Activated T-helper 2 cell treated with anti-CD3 and anti-CD28 coated beads, Interferon-gamma antibody, Interleukin-2, Interleukin-4, amounts not matched to agents 10 μg/mL and 5 μg/mL and 100 μg/mL, durations not matched to agents 14 hours and 24 hours and 36 hours (primary cell): ENCODE measurements at places on chromosomes 11 and 22. TPM values are rescaled to one million over a fixed set of nuclear protein-coding genes. Genes with fewer than 3 reads are reported as not detected.

GRCh38 chr11:63915961-63916836, 765 bp downstream of the RCOR2 start:
- DNase-seq, result no peak

- DNase-seq, result no peak
Observed at GRCh38 chr11:95306801-95307200, 75.8 kb upstream of the SESN3 start.

The KCNK7 gene
- total RNA-seq, result 0.78 and 2.0 TPM in 2 replicates

DNA sequence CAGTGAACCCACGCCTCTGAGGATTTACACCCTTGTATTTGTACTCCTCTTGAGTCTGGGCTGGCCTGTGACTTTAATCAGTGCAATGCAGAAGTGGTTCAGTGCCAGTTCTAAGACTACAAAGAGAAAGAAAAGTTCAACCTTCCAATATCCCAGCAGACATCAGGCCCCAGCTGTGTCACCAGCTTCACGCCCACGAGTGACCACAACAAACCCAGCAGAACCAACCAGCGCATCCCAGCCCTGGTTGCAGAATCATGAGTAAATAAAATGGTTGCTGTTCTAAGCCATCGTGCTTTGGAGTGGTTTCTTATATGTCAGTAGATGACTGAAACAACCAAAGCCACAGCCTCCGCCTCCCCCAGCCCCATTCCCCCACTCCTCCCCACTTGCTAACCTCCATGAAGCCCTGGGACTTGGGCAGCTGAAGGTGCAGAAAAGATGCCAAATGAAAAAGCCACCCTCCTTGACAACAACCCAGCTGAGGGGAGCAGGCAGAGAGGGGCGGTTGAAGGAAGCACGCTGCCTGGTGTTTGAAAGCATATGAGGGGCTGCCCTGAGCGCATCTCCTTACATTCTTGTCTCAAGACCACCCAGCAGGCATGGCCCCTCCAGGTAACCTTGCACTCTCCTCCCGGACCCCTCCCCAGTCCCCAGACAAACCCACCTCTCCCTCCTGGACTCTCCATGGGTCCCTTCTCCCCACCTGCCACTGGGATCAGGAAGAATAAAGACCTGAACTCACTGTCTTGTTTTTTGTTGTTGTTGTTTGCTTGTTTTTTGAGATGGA, 20.9 kb downstream of the TSKU start:
- DNase-seq, result peak; percentile 44

- DNase-seq, result no peak
Observed at GRCh38 chr11:14882196-14882595, 9.8 kb downstream of the CYP2R1 start.

DNA sequence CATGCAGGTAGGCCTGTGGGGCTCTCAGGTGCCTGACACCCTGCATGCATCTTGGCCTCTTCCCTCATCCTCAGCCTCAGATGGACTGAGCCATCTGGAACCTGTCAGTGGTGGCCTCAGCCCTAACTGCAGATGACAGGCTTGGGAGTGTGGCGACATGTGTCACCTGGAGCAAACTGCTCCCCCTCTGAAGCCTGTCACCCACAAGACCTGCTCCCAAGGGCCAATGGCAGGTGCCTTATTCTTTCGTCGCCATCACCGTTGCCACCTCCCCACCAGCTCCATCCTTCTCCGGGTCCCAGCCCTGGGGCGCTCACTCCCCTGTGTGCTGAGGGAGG, 3.6 kb upstream of the SEPTIN5 start:
- no peak for DNase-seq

DNA sequence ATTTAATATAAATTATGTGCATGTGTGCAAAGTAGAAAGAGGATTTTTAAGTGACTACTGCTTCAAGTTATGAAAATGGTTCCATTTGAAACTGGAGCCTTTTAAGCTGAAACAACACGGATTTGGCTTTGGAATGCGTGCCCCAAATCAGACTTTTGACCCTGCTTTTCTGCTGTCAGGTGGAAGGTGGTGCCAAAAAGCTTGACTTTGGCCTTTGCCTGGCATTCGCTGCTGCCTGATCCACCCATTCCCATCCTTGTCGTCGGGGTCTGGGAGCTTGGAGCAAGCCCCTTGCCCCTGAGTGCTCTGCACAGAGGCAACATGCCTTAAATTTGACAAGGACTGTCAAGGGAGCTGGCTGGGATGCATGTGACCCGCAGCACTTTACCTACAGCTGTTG, 335.3 kb upstream of the SYN3 start:
- no peak for DNase-seq

The TEX12 gene
- total RNA-seq, result 0.57 TPM in 1 of 2 replicates, not detected in the other

DNA sequence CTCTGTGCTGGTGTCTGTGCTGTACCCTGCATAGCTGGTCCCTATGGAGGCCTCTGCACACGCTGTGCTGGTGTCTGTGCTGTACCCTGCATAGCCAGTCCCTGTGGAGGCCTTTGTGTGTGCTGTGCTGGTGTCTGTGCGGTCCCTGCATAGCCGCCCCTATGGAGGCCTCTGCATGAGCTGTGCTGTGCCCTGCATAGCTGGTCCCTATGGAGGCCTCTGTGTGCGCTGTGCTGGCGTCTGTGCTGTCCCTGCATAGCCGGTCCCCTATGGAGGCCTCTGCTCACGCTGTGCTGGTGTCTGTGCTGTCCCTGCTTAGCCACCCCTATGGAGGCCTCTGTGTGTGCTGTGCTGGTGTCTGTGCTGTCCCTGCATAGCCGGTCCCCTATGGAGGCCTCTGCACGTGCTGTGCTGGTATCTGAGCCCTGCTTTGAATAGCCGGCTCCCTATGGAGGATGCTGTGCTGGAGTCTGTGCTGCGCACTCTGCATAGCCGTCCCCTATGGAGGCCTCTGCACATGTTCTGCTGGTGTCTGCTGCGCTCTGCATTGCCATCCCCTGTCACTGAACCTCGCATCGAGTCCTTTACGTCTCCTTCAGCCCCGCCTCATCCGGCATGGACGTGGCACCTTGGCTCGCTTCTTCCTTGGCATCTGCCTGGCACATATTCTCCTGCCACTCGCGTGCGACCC, 6.2 kb downstream of the NADSYN1 start:
- DNase-seq, result no peak

The RGL4 gene
- 4.9 and 5.7 TPM in 2 replicates for total RNA-seq

- no peak for DNase-seq
Observed at GRCh38 chr11:13061294-13061990, 52.3 kb downstream of the RASSF10 start.

The MPPED2 gene
- not detected in 2 replicates for total RNA-seq

- no peak for DNase-seq
Observed at GRCh38 chr11:6321356-6321755, 1.1 kb upstream of the CAVIN3 start.

The TCN2 gene
- total RNA-seq, result 0.51 and 0.68 TPM in 2 replicates

- DNase-seq, result no peak
Observed at GRCh38 chr11:79274636-79275331, 166.0 kb downstream of the TENM4 start.

DNA sequence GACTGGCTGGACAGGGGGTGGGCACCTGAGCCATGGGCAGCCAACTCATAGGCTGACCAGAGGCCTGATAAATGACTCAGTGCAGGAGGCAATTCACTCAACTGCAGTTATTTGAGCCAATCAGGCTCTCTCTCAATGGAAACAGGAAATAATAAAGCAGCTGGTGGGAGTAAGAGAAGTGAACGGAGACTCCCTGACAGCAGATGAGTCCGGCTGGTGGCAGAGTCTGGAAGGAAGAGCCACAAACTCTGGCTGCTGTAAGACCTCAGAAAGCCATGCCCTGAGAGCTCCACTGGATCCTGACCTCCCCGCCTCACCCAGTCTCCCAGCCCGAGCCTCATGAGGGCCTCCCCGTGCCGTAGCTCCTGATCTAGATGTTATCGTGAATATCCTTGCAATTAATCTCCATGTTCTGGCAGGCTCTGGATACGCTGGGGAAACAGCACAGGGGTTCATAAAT, 69.8 kb downstream of the TRIM29 start:
- DNase-seq, result no peak

- DNase-seq, result no peak
Observed at GRCh38 chr11:15107730-15108515, 6.8 kb upstream of the INSC start.

The A4GALT gene
- not detected in 2 replicates for total RNA-seq

DNA sequence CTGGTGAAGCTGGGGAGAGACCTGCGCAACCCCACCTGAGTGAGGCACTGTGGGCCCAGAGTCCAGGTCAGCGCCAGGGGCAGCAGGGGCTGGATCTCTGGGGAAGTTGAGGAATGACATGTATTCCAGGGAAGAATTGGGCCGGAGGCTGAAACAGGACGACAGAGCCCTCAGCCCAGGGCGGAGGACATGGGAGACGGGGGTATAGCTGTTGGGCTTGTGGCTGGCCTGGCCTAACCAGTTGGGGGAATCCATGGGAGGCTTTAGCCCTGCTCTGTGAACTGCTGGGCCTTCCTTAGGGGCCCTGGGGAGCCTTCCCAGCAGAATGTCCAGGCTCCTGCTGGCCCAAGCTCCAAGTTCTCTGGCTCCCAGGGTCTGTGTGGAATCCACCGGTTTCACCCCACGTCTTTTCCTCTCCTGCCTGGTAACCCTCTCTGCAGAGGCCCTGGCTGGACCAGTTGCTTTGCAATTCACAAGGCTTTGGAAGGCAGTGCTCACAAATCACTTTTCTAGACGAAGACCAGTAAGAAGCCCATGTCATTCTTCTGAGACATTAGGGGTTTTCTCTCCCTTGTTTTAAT, 50.4 kb upstream of the KCNQ1OT1 start:
- no peak for DNase-seq

DNA sequence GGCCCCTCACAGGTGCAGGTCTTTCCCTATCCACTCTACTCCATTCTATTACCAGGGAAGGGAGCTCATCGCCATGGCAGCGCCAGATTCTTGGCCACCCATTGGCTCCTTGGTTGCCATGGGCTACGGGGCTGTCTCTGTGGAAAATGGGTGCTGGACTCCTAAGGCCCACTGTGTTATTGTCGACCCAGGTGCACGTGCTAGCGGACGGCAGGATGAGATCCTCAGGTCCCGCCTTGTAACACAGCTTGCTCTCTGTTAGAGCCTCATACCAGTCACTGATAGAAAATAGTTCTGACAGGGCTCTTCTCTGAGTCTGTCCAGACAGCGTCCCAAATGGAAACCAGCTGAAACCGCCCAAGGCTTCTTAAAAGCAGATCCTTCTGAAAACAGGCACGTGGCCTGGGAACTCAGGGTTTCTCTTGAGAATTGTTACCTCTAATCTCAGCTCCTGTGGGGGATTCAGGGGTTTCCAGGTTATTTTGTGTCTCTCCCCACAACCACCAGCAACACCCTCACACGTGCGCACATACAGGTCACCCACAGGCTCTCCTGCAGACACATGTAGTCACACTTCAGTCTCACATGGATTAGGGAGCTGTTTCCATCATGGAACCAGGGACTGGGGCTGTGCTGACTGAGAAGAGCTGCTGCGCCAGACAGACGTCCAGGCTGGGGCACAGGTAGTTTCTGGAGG, 1.5 kb downstream of the TUB start:
- no peak for DNase-seq

GRCh38 chr22:41226723-41227655, 13.7 kb downstream of the CHADL start:
- no peak for DNase-seq

- no peak for DNase-seq
Observed at GRCh38 chr11:80542704-80543103, 1101.9 kb upstream of the TENM4 start.

DNA sequence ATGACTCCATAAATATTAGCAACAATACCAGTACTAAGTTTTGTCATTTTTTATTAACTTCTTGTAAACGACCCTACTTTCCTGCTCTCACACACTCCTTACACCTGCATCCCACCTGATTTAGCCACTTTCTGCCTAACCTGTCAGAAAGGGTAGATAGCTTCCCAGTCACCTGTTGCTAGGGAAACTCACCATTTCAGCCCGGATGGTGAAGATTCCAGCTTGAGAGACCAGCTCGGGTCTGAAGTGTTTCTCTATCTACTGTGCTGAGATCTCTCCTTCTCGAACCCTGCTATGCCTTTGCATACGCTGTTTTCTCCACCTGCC, at the start of gene PARVG:
Gene PARVG, plus strand, starts transcription at position 220 of the 327 bp plus-strand sequence. CDS start 2,405 bp downstream, outside the sequence.
- peak; percentile 30 for DNase-seq

DNA sequence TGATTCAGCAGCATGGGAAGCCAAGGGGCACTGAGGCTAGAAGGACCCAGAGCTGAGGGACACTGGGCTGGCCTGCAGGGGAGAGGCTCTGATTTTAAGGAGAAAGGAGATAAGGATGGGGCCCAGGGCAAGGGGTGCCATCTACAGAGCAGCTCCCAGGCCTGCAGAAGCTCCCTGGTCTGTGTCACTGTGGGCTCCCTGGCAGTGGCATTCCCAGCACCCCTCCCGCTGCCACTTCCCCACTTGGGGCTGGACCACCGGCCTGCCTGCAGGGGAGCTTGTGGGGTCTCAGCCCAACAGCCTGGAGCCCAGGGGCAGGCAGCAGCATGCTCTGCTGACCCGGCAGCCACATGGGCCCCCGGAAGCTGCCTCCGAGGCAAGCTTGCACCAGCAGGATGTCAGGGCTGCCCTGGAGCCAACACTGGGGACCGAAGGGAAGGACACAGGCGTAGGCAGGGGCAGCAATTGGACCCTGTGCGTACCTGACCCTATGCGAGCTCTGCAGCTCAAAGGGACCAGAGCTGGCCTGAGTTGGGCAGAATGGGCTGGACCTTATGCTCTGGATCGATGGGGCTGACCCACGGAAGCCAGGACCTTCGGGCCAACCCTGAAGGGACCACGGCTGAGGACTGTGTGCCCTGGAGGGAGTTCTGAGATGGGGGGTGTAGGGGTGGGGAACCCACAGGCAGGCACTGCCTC, 35.4 kb upstream of the WNT7B start:
- no peak for DNase-seq

The KCTD14 gene
- total RNA-seq, result 0.23 and 0.34 TPM in 2 replicates

The OR51B4 gene
- total RNA-seq, result not detected in 2 replicates

DNA sequence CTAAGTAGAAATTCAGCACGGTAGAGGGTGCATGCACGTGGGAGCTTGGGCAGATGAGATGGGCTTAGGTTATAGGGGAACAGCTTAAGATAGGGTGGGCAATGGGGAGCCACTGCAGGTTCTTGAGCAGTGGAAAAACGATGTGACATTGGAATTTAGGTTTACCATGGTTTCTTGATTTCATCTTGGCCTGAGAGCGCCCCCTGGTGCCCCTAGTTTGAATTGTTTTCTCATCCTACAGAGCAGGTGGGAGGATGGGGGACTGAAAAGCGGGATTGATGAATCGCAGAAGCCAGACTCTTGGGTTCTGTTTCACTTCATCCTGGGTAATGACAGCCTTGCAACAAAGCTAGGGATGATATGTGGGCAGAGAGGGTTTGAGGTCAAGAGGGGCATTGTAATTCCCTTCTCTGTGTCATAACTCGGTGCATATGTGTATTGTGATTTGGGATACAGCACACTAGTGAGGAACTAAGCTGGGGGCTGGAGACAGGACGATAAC, 6.7 kb upstream of the MCAM start:
- DNase-seq, result peak; percentile 65

The MS4A3 gene
- not detected in 2 replicates for total RNA-seq

GRCh38 chr11:63940786-63941185, 2.0 kb downstream of the NAA40 start:
- no peak for DNase-seq

GRCh38 chr11:8709777-8710176, 27.2 kb downstream of the RPL27A start:
- no peak for DNase-seq
